H4 (cell line): ENCODE measurements at places on chromosomes 16 and 17.

GRCh38 chr16:87461466-87461991 lies 31.3 kb downstream of the ZCCHC14 start:
- DNase-seq: peak; percentile 94

DNA sequence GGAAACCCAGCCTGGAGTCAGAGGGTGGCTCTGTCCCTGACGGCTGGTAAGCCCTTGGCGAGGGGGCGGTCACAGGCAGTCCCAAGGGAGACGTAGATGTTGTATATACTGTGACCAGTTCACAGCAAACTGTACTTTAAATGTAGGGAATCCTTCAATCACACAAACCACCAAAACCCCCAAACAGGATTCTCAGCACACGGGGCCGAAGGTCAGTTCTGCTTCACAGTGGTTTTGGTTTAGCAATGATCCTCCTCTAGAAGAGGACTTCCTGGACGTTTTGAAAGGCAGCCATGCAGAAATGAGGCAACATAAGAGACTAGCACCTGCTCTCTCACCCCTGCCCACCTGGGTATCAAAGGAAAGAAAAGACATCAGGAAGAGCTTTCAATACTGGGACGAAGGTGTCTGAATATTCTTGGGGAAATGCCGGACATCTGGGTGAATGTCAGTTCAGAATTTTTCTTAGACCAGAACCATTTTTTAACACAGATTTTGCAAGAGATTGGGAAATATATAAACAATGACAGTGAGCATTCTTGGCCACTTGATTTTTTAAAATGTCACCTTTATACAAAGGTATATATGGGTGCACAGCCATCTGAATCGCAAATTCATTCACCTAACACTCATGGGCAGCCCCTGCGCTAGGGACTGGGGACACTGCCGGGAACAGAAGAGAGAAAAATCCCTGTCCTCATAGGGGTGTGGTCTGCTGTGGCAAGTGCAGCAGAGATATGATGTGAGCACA lies 74.2 kb downstream of the CRISPLD2 start:
- no peak for DNase-seq

DNA sequence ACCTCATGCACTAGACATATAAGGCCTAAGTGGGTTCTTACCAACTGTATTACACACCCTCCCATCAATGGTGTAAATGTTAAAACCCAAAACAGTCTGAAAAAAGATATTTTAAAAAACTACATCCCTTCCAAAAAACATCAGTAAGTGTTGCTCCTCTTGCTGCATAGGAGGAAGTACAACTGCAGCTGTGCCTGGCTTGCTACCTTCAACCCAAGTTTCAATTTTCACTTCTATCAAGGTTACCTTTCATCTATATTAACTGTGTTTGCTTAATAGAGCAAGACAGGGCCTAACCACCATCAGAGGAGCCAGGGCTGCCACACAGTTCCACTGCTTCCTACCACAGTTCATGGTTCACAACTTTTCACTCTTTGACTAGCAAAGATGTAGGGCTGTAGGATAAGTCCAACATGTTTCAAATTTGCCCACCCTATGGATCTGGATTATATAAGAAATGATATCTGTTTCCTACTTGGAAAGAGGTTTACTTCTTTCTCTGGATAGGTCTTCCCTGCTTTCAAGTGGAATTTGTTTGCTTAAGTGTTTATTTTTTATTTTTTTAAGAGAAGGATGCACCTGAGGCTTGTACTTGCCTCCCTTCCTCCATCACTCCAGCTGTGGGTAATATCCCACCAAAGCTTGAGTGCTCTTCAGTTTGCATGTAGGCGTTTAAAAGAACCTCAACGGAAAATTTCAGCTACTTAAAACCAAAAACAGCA lies 56.7 kb downstream of the GRB7 start:
- no peak for DNase-seq

- DNase-seq: peak; percentile 86
Measured at GRCh38 chr17:49315551-49316257, 46.3 kb downstream of the ZNF652 start.

GRCh38 chr17:32684087-32684958 lies 192.6 kb downstream of the MYO1D start:
- DNase-seq: no peak

DNA sequence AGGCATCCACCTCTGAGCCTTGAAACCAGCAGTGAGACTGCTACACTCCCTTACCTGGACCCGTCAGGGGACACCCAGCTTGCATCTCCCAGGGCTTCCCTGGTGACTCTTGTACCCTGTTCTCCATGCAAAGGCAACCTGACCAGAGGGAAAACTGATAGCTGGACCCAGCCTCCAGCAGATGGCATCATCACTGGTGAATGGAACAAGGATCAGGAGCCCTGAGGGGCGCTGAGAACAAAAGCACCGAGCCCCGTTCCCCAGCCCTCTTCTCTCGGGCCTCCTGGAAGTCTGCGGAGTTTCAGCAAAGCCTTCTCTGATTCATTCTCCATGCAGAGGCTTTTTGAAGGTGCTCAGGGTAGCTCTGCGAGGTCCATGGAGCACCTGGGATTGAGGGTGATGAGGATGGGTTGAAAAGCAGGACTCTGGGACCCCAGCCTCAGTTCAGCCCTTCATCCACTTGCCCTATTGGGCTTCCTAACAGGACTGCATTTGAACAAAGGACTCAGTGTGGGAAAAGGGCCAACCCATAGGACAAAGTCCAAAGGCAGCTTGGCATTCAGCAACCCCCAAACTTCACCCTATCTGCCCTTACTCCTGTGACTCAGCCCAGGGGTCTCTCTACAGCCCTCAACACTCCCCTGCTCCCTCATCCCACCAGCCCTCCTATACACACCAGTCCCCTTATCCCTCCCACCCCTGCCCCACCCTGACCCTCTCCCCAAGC lies 45.0 kb upstream of the LHX1 start:
- DNase-seq: no peak

DNA sequence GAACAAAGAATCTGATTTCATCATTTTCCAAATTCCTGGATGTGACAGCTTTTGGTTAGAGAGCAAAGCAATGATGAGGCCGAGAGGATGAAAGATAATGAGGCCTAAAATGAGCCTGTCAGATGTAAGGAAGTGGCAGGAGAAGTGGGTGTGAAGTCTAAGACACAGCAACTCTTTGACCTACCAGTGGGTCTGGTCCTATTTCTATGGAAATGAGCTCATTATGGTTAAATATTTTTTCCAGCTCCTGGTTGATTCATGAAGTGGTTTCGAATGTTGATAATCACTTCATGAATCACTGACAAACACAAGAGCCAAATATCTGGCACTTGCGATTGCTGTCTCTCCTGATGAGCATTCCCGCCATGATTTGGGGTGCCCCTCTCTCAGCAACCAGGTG lies 273.3 kb upstream of the CDH5 start:
- DNase-seq: no peak

DNA sequence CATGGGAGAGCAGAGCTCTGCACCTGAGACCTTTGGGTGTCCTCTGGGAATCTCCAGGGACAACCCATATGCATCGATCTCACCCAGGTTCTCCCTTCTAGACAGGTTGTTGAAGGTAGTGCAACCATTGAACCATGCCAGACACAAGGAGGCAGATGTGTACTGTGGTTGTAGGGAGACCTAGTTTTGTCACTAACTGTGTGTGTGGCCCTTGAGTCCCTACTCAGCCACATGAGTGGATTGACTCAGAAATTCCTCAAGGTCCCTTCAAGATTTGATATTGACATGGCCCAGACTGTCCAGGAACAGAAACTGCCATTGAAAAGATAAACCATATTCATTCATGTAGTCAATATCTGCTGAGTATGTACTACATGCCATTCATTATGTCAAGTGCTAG lies 396.4 kb upstream of the CCL2 start:
- DNase-seq: no peak

- peak; percentile 20 for DNase-seq
Measured at GRCh38 chr16:16861546-16861945, 482.6 kb downstream of the NPIPA7 start.

DNA sequence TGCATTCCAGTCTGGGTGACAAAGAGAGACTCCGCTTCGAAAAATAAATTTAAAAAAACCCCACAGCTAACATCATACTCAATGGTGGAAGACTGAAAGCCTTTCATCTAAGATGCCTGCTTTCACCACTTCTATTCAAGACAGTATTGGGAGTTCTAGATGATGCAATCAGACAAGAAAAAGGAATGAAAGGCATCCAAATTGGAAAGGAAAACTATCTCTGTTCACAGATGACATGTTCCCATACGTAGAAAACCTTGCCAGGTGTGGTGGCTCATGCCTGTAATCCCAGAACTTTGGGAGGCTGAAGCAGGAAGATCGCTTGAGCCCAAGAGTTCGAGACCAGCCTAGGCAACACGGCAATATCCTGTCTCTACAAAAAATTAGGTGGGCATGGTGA lies 31.1 kb downstream of the RANBP10 start:
- no peak for DNase-seq

GRCh38 chr17:41860254-41860931 lies 4.8 kb downstream of the KLHL11 start:
- no peak for DNase-seq

DNA sequence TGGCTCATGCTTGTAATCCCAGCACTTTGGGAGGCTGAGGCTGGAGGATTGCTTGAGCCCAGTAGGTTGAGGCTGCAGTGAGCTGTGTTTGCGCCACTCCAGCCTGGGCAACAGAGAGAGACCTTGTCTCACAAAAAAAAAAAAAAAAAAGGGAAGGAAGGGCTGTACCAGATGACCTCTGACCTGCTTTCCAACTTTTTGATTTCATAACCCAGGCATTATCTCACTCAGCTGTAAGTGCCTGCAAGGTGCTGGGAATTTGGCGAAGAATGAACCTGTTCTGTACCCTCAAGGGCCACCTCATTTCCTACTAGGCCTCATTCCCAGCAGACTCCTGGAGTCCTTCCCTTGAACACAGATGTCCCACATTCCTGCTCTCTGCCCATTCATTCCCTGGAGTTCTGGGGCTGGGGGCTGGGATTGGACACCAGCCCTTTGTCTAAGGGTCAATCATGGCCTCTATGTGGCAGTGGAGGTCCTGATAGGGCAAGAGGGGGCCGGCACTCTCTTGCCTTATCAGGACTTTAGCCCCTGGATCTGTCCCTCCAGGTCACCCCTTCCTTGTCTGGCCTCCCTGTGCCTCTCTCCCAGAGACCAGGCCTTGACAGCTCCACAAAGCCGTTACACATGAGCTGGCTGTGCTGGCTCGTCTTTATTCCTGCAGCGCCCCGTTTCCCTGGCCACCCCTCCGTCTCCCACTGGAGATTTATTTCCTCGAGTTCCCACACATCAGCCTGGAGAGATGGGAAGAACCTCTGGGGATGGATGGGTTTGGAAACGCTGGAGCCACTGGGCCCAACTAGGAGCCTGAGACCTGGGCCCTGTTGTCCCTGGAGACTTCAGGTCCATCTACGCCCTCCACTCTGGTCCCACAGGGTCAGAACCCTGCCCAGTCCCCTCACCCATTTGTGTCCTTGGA lies 821 bp upstream of the GFAP start:
- no peak for DNase-seq

DNA sequence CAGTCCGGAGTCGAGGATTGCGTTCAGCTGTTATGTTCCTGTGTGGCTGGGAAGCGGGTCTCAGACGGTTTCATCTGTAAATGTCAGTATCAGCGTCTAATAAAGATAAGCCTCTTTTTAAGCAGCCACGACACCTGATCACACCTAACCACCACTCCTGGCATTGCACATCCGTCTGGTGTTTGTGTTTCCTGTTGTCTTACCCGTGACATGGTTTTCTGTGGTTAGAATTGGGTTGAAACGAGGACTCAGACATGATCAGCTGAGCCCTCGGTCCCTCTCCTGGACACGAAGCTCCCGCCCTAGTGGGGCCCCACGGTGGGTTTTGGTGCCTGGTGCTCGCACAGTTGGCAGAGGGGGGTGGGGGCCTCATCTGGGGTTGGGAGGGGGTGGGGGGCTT lies 18.3 kb downstream of the CPNE7 start:
- DNase-seq: no peak

DNA sequence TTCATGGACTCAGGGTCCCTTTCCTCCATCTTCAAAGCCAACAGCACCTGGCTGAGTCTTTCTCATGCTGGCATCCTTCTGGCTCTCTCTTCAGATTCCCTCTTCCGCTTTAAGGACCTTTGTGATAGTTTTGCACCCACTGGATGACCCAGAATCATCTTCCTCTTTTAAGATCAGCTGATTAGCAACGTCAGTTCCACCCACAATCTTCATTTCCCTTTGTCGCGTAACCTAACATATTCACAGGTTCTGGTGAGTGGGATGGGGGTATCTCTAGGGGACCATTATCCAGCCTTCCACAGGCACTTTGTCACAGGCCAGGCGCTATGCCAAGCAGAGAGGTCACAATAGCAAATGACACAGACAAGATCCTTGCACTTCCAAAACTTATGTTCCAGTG lies 593.8 kb downstream of the MAF start:
- no peak for DNase-seq

DNA sequence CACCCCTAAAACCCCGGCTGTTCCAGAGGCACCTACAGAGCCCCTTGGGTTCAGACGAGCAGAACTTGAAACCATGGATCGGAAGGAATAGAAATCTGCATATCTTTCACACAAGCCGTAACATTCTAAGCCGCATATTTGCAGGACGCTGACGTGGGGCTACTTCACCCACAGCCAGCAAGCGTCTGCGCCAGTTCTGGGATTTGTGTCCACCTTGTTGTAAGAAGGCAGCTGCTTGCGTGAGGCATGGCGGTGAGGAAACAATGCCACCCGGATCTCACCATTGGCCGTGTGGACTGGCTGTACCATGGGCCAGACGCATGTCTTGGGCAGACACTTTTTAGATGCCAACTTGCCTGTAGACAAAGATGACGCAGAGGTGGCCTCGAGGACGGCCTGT lies 34.5 kb downstream of the TNFRSF13B start:
- DNase-seq: no peak

DNA sequence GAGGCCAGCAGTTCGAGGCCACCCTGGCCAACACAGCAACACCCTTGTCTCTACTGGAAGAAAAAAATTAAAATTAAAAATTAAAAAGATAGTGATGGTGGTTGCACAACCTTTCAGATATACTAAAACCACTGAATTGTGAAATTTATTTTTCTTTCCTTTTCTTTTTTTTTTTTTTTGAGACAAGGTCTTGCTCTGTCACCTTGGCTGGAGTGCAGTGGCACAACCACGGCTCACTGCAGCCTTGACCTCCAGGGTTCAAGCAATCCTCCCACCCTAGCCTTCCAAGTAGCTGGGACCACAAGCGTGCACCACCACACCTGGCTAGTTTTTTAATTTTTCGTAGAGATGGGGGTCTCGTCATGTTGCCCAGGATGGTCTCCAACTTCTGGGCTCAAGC lies 254.4 kb downstream of the SLC39A11 start:
- DNase-seq: no peak
